ENCODE measurements at places on chromosomes 6 and 20.
A peak's percentile ranks its signal among the peaks of the same experiment; 100 is the strongest.

GRCh38 chr6:158567871-158568401 is 8.0 kb downstream of the TMEM181 start:
- no peak for DNase-seq

DNA sequence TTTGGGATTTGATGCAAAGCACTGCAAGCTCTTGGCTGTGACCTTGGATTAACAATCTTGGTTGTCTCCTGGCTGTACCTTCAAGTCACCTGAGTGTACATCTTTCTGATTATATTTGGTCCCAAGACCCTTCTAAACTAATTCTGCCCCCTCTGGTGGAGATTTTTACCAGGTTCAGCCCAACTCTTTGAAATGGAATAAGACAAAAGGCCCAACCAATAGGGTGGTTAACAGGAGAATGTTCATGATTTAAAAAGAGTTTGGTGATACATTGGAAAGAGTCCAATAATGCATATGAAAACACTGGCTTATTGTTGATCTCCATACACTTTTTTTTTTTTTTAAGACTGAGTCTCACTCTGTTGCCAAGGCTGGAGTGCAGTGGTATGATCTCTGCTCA is 77.5 kb upstream of the CD83 start:
- no peak for DNase-seq

DNA sequence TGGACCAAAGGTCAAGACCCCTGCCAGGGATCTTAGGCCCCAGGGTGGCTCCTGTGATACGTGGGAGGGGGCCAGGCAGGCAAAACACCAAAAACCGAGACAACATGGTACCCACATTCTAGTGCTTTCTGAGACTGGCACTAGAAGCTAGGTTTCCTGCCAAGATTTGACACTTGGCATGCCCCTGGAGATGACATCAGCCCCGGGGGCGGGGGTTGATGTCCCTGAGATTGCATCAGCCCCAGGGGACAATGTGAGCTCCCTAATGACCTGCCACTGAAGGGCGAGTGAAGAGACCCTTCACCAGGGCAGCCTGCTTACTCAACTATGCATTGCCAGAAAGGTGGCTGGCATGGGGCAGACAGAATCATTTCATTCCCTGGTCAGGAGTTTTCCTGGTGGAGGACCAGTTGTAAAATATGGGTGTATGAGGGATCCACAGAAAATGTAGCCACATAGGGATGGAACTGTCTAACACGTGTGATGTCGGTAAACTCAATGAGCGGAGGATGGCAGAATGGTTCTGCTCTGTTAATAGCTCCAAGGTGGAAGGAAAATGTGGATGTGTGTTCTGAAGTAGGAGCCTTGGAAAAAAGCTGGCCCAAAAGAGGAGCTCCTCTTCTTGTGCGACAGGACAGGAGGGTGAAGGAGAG is 219.7 kb downstream of the UNC5CL start:
- DNase-seq = no peak

- DNase-seq = no peak
Observed at GRCh38 chr20:38939686-38940085, 13.5 kb downstream of the FAM83D start.

- no peak for DNase-seq
Observed at GRCh38 chr6:151243481-151243880, 3.7 kb downstream of the AKAP12 start.

DNA sequence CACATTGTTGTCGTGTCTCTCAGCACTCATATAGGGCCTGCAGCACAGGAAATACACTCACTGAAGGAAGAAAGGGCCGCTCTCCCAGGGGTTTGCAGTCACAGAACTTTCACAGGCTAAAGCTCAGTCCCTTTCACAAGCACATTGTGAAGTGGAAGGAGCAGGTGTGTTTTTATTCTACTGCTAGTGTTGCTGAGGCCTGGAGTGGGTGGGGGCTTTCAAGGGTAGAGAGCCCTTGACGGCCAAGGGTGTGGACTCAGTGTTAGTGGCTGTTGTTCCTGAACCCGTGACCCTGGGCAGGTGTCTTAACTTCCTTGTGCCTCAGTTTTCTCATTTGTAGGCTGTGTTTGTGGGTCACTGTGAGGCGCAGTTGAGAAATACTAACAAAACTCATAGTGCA is 66.2 kb upstream of the SLC22A1 start:
- no peak for DNase-seq

GRCh38 chr6:67935976-67936477 is 699.1 kb upstream of the ADGRB3 start:
- no peak for DNase-seq

GRCh38 chr6:98487612-98488011 is 346.8 kb upstream of the POU3F2 start:
- no peak for DNase-seq

- DNase-seq = no peak
Observed at GRCh38 chr6:113829696-113830045, 27.5 kb upstream of the MARCKS start.

DNA sequence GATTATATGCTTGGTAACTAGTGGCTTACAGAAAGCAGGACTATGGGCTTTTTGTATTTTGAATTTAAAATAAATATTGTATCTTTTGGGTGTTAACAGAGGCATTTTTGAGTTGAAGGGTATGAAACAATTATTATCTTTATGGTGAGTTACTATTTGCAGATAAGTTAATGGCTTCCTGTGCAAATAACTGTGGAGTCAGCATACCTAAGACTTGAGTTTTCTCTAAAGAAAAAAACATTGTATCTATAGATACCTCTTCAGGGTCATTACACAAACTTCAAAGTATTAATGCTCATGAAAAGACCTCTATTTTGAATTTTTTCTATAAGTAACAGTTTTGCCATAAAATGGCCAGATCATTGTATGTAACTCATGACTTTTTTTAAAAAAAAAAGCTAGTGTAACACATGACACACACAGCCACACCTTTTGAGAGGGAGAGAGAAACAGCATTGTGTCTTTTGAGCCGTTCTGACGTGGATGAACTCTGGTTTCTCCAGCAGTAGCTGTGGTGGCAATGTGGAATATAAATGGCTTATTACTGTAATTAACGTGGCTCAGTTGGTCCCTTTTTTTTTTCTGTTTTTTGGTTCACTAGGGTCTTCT is 36.3 kb downstream of the PLEKHG1 start:
- DNase-seq = no peak

GRCh38 chr20:24208652-24209051 is 220.1 kb upstream of the GGTLC1 start:
- peak; percentile 34 for DNase-seq

DNA sequence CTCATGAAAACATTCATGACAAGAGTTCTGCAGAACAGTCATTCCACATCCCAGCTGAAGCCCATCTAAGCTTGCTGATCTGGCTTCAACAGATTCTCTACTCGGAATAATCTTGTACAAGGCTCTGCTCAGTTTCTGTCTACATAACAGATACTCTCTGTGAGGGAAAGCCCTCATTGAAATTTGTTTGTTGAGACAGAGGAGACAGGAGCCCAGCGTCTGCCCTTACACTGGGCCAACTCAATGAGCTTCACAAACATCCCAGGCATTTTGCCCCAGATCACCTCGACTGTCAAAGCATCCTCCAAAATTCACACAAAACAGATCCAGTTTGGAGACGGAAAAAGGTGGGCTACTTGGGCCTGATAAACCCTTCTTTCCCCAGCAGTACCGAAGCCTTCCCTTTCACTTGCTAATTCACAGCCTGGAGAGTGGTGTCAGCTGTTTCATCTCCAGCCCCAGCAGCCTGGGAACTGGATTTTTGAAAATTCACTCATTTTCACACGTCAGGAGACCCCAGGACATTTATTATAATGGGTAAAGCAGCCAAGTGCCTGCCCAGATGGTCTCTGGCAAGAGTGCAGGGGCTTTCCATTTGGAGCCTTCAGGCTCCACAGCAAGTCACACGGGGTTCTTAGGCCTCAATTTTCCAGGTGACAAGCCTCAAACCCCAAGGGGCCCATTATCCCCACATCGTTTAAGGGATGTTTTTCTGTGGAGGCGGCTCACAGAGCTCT is 7.3 kb downstream of the CCDC167 start:
- DNase-seq = no peak

DNA sequence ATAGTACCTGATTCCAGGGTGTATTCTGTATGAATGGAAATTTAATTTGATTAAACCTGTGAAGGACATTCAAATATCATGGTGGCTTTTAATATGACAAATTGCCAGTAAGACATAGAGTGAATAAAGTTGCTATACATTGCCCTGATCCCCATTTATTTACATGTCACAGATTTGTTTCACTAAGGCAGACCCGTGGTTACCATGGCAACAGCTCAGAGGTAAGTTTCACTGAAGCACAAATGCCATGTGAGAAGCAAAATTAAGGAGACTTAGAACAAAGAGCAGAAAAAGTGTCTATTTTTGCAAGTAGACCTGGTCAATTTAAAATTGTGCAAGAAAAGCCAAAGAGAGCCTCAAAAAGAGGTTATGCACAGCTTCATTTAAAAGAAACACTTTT is 63.7 kb downstream of the PXDC1 start:
- peak; percentile 37 for DNase-seq

DNA sequence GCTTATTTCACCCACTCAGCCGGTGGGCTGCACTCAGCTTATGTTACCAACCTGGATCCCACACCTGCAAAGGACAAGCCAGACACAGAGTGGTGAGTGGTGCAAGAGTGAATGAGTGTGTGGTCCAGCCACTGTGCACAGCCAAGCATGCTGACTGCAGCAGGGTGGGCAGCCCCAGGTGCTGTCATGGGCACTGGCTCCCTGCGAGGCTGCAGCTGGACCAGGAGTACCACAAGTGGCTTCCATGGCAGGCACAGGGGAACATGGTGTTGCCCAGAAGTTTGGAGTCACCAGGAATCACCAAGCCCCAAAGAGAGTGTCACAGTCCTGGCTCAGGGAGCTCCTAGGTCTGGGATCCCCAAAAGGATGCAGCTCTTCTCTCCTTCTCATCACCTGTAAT is 1093.4 kb downstream of the KHDRBS2 start:
- no peak for DNase-seq

DNA sequence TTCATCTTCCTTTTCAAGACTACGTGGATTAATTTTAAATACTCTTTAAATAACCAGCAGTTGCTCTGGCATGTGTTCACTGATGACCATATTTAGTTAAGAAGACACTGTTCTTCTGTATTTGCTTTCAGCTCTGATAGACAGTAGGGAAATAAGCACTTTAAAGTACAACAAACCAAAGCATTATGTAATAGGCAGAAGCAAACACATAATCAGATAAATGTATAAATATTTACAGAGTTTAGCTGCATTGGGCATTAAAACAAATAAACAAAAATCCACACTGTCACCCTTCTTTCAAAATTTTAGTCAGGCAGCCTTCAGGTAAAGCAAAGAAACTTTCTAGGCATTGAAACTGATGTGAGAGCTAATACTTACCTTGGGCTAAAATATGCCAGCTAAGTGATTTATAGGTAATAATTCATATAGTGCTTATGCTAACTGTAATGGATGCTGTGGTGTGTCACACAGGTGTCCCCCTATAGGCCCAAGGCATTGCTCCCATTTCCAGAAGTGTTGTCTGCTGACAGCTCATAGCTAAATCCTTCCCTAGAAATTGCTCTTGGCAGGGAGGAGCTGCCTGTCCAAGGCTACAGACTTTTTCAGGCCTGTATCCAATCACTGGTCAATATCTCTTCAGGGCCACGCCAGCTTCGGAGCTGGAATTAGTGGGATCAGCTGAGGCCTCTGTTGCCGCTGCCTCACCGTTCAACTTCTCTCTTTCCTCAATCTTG is 111.5 kb upstream of the CITED2 start:
- peak; percentile 2 for DNase-seq

DNA sequence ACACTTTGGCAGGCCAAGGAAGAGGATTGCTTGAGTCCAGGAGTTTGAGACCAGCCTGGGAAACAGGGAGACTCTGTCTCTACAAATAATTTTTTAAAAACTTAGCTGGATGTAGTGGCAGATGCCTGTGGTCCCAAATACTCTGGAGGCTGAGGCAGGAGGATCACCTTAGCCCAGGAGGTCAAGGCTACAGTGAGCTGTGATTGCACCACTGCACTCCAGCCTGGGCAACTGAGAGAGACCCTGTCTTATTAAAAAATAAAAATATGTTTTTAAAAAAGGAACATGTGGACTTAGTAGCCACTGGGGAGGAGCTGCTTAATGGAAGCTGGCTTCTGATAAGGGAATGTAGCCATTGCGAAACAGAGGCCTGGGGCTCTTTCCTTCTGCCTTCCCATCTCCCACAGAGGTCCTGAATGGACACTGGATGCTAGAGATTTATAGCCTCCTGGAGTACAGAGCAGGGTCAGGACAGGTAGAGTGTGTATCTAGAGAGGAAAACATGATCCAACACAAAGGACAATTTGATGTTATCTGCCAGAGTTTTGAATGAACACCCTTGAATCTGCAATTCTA is 21.7 kb upstream of the GMNN start:
- no peak for DNase-seq

DNA sequence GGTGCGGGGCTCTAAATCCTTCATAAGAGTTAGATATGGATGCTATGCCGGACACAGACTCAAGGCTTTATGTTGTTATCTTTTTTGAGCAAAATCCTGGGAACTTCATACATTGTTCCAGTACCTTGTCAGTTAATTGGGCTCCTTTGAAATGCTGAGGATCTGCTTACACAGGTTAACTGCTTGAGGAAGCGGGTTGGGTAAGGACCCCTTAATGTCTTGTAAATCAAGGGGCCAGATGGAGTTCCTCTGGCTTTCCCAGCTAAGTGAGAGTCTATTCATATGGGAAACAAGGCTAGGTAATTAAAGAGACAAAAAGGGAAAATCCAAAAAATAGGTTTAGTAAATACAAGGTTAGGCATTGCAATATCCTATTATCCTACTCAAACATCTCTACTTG is 141.5 kb downstream of the OR2B2 start:
- no peak for DNase-seq

DNA sequence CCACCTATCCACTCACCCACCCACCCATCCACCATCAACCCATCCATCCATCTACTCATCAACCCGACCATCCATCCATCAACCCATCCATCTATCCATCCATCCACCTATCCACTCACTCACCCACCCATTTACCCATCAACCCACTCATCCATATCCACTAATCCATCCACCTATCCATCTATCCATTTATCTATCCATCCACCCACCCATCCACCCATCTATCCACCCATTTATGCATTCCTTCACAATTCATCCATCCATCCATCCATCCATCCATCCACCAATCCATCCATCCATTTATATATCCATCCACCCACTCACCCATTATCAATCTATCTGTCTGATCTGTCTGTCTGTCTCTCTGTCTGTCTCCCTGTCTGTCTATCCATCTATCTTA is 14.1 kb downstream of the BPIFB4 start:
- DNase-seq = no peak

- DNase-seq = no peak
Observed at GRCh38 chr6:37396571-37397180, 36.3 kb upstream of the CMTR1 start.

GRCh38 chr6:137879885-137880745 is 13.1 kb downstream of the TNFAIP3 start:
- DNase-seq = no peak

GRCh38 chr20:56032251-56032650 is 26.9 kb upstream of the CBLN4 start:
- no peak for DNase-seq

- DNase-seq = no peak
Observed at GRCh38 chr6:129701721-129702455, 8.1 kb downstream of the ARHGAP18 start.

DNA sequence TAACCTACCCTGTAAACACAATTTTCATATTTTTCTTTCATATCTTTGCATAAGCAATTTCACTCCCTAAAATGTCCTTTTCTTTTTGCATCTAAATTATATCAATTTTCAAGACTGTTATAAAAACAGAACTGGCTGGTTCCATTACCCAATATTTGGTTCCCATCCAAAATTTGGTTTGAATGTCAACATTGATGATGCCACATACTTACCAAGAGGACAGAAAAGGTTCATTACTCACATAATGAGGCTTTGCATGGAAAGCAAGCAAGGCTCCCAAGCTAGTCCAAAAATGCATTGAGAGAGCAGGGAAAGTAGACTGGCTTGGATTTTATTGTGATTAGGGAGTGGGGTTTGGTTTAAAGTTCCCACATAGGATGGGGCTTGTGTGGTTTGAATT is 144.4 kb upstream of the AKIRIN2 start:
- DNase-seq = peak; percentile 34

All from NCI-H526 (cell line).